ENCODE measurements at places on chromosomes 12 and 14. TPM values are rescaled to one million over a fixed set of nuclear protein-coding genes. Genes with fewer than 3 reads are reported as not detected.

ZDHHC22 gene
- polyA plus RNA-seq: 0.08 TPM

LTB4R gene
- 11.7 TPM for polyA plus RNA-seq

XRCC3 gene
- polyA plus RNA-seq: 13.4 TPM

PPP1R13B gene
- 10.7 TPM for polyA plus RNA-seq

SIVA1 gene
- 364 TPM for polyA plus RNA-seq

AQP2 gene
- polyA plus RNA-seq: not detected
